GM12892 (cell line): ENCODE measurements at places on chromosomes 1 and 21.

- DNase-seq = no peak
Measured at GRCh38 chr1:159100589-159100988, 24.0 kb upstream of the AIM2 start.

DNA sequence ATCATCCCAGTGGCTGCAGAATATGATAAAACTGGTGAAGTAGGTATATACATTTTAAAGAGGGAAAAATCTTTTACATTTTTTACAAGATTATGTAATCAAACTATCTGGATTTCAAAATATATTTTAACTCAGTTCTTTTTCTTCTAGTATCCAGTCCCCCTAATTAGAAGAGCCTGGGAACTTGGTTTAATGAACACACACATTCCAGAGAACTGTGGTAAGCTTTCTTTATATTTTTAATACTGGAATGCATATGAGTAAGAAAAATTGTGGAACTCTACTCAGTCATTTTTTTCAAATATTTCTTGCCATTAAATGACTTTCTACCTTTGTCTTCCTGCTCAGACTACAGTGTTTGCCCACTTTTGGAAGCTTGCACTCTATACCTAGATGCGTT lies 8.2 kb downstream of the ACADM start:
- DNase-seq = no peak

- DNase-seq = no peak
Measured at GRCh38 chr1:171311771-171312558, 2.0 kb upstream of the FMO4 start.

DNA sequence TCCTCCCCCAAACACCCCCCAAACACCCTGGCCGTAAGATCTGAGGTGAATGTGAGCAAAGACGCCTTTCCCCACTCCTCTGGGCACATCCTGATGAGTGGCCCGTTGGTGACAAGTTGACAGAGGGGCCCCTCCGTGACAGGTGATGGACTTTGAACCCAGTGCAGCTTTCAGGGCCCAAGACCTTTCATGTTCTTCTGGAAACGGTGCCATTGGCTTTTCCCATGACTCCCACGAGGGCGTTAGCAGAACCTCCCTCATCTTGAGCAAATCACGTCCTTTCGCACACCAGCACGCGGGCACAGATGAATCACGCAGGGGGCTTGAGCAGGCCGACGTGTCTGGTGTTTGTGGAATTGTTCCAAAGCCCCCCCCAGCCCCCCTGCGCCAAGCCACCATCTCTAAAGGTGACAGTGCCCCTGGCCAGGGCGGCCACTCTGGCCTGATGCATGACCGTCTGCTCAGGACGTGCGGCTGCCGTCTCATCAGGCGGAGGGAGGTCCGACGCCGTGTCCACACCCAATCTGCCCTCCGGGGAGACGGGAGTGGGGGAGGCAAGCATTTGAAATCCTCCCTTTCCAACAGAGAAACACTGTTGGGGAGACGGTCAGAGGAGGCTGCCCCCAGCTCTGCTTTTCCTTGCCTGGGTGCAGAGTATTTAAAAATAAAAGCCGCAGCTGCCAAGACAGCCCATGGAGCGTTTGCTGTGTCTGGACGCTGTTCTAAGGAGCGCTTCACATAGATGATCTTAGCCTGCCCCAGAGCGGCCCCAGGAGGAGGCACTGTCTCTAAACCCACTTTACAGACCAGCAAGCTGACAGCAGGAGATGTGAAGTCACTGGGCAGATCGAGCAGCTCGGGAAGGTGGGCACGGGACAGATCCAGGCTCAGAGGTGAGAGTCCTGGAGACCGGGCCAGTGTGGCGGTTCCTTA lies 98.3 kb upstream of the ARHGEF16 start:
- no peak for DNase-seq

DNA sequence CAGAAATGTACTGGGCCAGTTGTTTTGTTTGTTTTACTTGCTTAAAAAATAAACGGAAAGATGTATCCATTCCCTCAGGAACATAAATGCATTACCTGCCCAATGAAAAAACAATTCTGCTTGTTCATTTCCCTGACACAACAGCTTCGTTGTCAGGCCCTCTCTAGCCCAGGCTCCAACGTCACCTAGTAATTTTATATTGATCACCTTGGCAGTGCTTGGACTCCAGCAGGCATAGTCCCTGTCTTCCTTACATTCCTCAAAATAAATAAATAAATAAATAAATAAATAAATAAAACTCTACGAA lies 1.2 kb downstream of the CEP170 start:
- DNase-seq = no peak

- DNase-seq = no peak
Measured at GRCh38 chr1:85344256-85344694, 67.8 kb upstream of the BCL10 start.

DNA sequence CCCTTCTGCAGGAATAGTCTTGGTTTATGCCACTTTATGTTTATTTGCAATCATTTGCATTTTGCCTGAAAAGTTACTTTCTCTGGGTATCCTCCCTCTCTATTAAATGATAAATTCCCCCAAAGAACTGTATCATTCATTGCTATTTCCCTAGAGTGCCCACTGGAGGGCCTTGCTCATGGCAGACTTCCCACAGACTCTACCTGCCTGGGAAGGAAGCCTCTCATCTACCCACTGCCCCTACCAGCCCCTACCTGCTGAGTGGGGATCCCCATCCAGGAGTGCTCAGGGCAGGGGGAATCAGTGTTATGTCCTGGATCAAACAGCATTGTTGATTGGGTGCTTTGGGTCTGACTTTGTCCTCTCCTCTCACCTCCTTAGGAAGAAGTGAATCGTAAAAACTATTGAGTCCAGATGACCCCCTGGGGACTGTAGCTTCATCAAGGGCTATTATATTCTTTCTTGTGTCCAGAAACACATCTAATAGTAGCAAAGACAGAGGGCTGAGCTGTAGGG lies 6.8 kb upstream of the LRRN2 start:
- DNase-seq = no peak

- DNase-seq = no peak
Measured at GRCh38 chr1:150484861-150485260, 2.4 kb upstream of the TARS2 start.

DNA sequence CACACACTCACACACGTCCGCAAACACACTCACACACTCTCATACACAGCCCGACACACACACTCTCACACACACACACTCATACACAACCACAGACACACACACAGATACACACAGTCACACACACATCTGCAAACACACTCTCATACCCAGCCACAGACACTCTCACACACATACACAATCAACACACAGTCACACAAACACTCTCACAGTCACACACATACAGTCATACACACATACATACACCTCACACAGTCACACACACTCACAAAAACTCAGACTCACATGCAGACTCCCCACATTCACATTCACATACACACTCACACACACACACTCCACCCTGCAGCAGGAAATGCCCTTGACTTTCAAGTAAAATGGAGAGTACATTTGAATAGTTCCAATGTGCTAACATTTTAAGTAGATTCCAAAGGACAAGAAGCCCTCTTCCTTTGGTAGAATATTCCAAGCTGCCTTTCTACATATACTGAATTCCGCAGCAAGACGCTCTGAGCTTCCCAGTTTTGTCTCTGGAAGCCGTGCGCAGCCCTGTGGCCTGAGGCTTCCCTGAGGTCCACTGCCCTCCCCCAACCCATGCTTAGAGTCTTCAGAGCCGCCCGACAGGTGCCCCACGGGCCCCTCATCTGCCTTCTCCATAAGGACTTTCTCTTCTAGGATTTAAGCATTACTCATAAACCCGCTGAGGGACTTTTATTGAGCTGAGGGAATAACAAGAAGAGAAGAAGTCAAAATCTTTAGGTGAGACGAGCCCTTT lies 9.7 kb downstream of the BATF3 start:
- DNase-seq = no peak

- DNase-seq = no peak
Measured at GRCh38 chr21:32975811-32976431, 49.8 kb upstream of the OLIG2 start.

- DNase-seq = no peak
Measured at GRCh38 chr21:31927689-31928353, 55.0 kb downstream of the HUNK start.

DNA sequence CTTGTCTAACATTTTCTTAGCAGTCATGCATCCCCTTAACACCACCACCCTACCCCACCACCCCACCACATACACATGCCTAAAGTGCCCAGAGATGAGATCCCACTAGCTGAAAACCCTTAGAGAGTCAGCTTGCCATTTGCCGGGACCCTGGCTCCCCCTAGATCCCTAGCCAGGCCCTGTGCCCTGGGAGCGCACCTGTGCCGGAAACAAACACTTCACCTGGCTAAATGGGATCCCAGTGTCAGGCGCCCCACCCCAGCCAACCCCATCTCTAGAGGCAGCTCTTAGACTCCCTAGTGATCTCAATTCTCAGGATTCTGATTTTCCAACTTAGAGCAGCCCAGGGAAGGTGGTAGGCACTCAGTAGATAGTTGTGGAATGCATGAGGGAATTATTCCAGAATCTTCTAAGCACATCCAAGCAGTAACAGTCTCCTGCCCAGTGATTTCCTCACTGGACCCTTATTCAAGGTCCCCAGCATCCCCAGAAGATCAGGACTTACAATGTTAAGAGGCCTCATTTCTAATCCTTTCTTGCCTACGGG lies 105.2 kb downstream of the LAMC2 start:
- DNase-seq = no peak

- no peak for DNase-seq
Measured at GRCh38 chr1:236209185-236209584, 66.8 kb downstream of the GPR137B start.

DNA sequence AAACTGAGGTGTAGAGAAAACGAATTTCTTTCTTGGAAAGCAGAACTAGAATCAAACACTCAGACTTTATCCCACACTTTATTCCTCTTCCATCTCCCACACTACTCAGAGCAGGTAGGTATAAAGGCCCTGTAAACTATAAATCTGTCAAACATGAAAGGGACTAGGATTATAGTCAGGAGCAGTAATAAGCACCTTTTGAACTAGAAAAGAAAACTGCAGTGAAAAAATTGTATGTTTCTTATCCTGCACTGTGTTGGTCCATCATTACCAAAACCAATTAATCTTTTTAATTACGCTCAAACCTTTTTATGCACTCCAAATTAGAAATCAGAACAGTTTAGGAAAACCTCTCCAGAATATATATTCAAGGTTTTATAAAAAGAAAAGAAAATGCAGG lies 47.6 kb downstream of the LPAR3 start:
- DNase-seq = no peak

- DNase-seq = no peak
Measured at GRCh38 chr1:11851180-11851579, 3.6 kb upstream of the NPPA start.

GRCh38 chr1:73593804-73594203 lies 604.2 kb downstream of the LRRIQ3 start:
- DNase-seq = no peak

GRCh38 chr21:33238565-33239255 lies 9.0 kb downstream of the IFNAR2 start:
- peak; percentile 28 for DNase-seq

DNA sequence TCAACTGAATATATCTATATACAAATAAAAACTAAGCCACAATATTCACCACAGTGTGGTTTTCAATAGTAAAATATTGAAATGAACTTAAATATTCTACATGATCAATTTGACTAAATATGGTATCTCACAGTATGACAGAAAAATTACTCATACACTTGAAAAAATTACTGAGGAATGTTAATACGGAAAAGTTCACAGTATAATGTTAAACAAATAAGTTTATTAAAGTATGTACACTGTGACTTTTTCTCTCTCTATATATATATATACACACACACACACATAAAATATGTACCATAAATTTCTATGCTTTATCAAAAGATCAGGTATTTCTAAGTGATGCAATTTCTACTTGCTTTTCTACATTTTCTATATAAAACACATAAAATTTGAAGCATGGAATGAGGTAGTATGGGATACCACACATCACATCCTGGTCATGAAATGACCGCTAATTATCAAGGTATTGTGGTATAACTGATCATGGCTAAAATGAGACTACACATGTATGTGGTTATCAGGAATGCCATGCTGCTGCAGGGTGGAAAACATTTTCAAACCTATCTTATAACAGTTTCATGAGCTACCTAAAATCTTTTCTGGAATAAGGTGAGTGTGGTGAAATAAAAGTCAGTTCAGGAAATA lies 102.3 kb downstream of the CDC42BPA start:
- no peak for DNase-seq

GRCh38 chr21:35258521-35258920 lies 209.4 kb upstream of the RUNX1 start:
- DNase-seq = no peak
